Breast epithelium (tissue), 4 donors: ENCODE measurements at places on chromosomes 12 and 14. TPM values are rescaled to one million over a fixed set of nuclear protein-coding genes. Genes with fewer than 3 reads are reported as not detected.
A peak's percentile ranks its signal among the peaks of the same experiment; 100 is the strongest.

DAZAP2 gene
- total RNA-seq = 330 TPM

UBE2N gene
- 43.3 TPM for total RNA-seq

SOX5 gene
- total RNA-seq = 42.1 TPM

KLHL33 gene
- total RNA-seq = 0.33 TPM

STXBP6 gene
- 5.3 TPM for total RNA-seq

SLC17A8 gene
- total RNA-seq = not detected

ASIC1 gene
- total RNA-seq = 0.88 TPM

SLC25A21 gene
- total RNA-seq = 0.66 TPM

SRRM4 gene
- not detected for total RNA-seq

ENDOU gene
- total RNA-seq = 1.0 TPM

KRT77 gene
- total RNA-seq = 0.48 TPM

SYNE3 gene
- total RNA-seq = 22.0 TPM

GATC gene
- total RNA-seq = 35.8 TPM

COCH gene
- total RNA-seq = 3.5 TPM

RAB5B gene
- total RNA-seq = 75.7 TPM

SCARB1 gene
- total RNA-seq = 61.3 TPM

GRCh38 chr14:73712071-73712506 is 2.1 kb downstream of the PNMA1 start:
- no peaks in the 10 kb centered on the region for H3K36me3 ChIP-seq
- no peaks in the 10 kb centered on the region for H3K27me3 ChIP-seq
- H3K4me1 ChIP-seq = no peaks in the 10 kb centered on the region
- H3K4me3 ChIP-seq = peak overlapping the region; percentile 70
- peak overlapping the region; percentile 88 for H3K27ac ChIP-seq

GRCh38 chr14:82657186-82657675 is 1123.6 kb upstream of the SEL1L start:
- no peaks in the 10 kb centered on the region for H3K36me3 ChIP-seq
- no peak overlapping the region for H3K27ac ChIP-seq
- no peak overlapping the region for H3K4me3 ChIP-seq
- H3K27me3 ChIP-seq = no peaks in the 10 kb centered on the region

- H3K36me3 ChIP-seq = no peaks in the 10 kb centered on the region
- no peak overlapping the region for H3K27ac ChIP-seq
- no peaks in the 10 kb centered on the region for H3K27me3 ChIP-seq
Measured at GRCh38 chr12:24244231-24244630, 294.8 kb upstream of the SOX5 start.

GRCh38 chr12:69433653-69434052 is 36.5 kb upstream of the FRS2 start:
- no peaks in the 10 kb centered on the region for H3K27me3 ChIP-seq
- no peak for DNase-seq
- H3K36me3 ChIP-seq = no peaks in the 10 kb centered on the region
- no peak overlapping the region for H3K4me3 ChIP-seq

GRCh38 chr12:115918763-115919162 is 358.7 kb downstream of the MED13L start:
- no peaks in the 10 kb centered on the region for H3K27me3 ChIP-seq
- H3K4me1 ChIP-seq = no peaks in the 10 kb centered on the region
- no peaks in the 10 kb centered on the region for H3K36me3 ChIP-seq
- DNase-seq = no peak
- H3K4me3 ChIP-seq = no peak overlapping the region

DNA sequence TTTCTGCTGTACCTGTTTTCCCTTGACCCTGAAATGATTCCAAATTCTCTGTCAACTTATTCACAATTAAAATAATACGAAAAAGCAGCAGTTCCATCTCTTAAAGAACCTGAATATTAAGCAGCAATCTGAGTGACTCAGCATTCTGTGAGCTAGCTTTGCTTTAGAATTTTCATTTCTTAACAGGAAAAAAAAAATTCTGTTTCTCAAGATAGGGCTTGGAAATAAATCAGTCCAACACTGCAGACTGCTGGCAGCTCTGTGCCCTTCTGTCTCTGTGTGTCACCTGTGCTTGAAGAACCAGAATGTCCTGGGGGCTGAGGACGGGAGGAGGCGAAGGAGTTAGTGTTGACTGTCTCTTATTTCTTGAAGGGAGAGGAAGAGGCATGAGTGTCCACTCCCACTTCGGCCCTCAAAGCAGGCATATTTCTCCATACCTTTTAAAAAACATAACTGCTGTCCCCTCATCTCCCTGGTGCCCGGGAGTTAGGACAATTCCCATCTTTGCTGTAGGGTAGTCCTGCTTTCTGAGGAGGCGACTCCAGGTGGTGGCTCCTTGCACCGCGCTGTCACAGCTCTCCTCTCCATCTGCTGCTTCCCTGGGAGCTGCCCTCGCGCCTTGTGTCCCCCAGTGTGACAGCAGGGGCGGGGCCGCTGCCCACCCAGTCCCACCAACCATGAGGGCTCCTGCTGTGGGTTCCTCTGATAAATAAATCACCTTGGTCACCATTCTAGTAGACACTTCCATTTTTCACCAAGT is 203.1 kb downstream of the CALM1 start:
- H3K4me3 ChIP-seq = no peak overlapping the region
- H3K27me3 ChIP-seq = no peaks in the 10 kb centered on the region
- H3K4me1 ChIP-seq = no peaks in the 10 kb centered on the region

DNA sequence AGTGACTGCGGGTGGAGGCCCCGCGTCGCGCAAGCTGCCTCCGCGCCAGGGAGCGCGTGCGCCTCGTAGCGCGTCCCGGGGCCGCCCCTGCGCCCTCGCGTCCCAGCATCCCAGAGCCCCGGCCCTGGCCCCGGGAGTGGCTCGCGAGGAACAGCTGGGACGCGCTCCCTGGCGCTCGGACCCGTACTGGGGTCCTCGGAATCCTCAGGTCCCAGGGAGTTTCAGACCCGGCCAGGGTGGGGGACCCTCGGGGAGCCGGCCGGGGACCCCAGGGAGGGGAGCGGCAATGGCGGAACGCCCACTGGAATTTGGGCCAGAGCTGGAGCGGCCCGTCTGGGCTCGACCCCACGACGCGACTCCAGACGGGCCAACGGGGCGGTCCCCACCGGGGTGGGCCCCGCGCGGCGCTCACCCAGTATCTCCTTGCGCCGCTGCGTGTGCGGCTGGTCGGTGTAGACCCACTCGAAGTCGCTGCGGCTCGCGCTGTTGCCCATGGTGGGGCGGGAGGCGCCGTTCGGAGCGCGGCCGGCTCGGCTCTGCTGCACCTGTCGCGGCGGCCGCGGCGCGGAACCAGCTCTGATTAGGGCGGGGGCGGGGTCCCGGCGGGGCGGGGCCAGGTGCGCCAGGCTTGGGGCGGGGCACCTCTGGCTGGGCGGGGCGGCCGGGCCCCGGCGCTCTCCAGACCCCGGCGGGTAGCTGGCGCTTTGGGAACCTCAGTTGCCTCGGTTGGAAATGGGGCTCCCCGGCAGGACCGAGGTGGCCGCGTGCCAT is at the start of gene DEGS2:
Gene DEGS2, minus strand, starts transcription at position 552 of the 771 bp plus-strand sequence. Its CDS starts 58 bp downstream, at position 494.
- peaks cover 3% of the 10 kb centered on the region for H3K27me3 ChIP-seq
- H3K36me3 ChIP-seq = no peaks in the 10 kb centered on the region
- no peak for DNase-seq
- H3K4me3 ChIP-seq = peak within 1 kb of the TSS; percentile 62
- peaks cover 9% of the 10 kb centered on the region for H3K4me1 ChIP-seq

- H3K36me3 ChIP-seq = no peaks in the 10 kb centered on the region
- H3K4me3 ChIP-seq = no peak overlapping the region
- no peaks in the 10 kb centered on the region for H3K4me1 ChIP-seq
- no peak overlapping the region for H3K27ac ChIP-seq
- DNase-seq = no peak
Measured at GRCh38 chr14:66085665-66086064, 400.5 kb upstream of the CCDC196 start.

GRCh38 chr12:50240792-50241114 is 42.6 kb downstream of the LIMA1 start:
- H3K4me3 ChIP-seq = no peak overlapping the region
- no peak for DNase-seq
- H3K4me1 ChIP-seq = no peaks in the 10 kb centered on the region

DNA sequence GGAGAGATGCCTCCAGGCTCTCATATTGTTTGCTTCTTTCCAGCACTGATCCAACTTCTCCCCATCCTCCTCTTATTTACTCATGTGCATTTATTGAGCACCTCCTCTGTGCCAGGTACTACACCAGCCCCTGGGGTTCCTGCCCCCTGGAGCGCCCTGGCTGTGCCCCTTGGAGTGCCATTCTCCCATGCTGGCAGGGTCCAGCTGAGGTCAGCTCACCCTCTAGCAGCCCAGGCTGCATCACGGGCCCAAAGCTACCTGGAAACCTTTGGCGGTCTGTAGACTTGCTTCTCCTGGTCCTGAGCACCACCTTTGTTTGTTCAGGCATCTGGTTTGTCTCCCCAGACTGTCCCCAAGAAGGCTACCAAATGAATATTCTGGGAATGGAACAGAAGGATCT is 67.0 kb downstream of the ADCK1 start:
- no peak for DNase-seq
- H3K27me3 ChIP-seq = no peaks in the 10 kb centered on the region
- H3K4me1 ChIP-seq = no peaks in the 10 kb centered on the region

DNA sequence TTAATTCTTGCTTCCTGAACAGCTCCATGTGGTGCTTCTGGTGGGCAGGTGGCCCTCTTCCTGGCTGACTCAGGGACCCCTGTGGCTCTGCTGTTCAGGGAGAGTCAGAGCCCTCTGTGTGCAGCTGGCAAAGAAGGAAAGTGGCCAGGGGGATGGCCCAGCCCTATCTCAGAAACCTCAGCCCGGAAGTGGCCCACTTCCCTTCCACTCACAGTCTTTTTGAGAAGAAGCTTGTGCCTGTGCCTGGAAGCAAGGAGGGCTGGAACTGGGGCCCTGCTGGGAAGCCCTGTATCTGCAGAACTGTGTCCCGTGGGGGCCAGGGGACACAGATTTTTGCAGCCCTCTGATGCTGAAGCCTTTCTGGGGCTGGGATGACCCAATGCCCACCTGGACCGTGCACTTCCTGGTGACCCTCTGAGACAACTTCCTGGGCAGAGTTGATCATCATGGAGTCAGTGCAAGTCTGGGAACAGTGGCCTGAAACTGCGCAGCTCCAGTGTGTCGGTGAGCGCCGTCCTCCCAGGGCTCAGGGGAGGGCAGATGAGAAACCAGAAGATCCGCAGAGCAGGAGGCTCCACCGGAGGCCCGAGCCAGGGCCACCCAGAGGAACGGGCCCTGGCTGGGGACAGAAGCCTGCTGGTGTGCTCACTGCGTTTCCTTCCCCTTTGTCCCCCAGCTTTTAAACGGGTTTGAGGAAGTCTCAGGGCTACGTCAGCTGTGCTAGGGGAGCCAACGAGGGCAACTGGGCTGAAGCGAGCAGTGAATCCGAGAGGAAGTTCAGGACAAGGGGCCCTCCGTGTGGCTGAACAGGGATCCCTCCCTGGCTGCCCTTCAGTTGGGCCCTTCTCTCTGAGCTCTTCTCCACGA is 217.4 kb upstream of the RTL1 start:
- H3K36me3 ChIP-seq = no peaks in the 10 kb centered on the region
- no peaks in the 10 kb centered on the region for H3K4me1 ChIP-seq
- H3K27me3 ChIP-seq = no peaks in the 10 kb centered on the region

- no peak overlapping the region for H3K4me3 ChIP-seq
- H3K27ac ChIP-seq = peak overlapping the region; percentile 22
- H3K36me3 ChIP-seq = no peaks in the 10 kb centered on the region
- no peaks in the 10 kb centered on the region for H3K27me3 ChIP-seq
- no peak for DNase-seq
Measured at GRCh38 chr14:75123991-75124390, 2.9 kb downstream of the NEK9 start.

DNA sequence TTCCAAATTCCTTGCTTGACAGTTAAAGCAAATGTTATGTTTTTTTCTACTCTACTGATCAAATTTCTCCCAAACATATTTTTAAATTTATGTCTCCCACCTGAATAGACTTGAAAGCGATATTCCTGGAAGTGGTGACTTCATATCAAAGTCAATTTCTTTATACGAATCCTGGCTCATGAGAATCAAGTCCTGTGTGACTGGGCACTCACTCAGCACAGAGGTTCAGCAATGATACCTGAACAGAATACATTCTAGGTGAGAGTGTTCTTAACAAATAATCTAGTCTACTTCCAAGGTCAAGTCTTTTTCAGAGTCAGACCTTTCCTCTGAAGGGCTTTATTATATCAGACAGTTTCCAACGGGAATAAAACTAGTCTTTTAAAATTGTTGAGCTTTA is 1070.6 kb downstream of the TRHDE start:
- no peaks in the 10 kb centered on the region for H3K36me3 ChIP-seq
- no peak overlapping the region for H3K27ac ChIP-seq
- DNase-seq = no peak
- no peaks in the 10 kb centered on the region for H3K27me3 ChIP-seq

DNA sequence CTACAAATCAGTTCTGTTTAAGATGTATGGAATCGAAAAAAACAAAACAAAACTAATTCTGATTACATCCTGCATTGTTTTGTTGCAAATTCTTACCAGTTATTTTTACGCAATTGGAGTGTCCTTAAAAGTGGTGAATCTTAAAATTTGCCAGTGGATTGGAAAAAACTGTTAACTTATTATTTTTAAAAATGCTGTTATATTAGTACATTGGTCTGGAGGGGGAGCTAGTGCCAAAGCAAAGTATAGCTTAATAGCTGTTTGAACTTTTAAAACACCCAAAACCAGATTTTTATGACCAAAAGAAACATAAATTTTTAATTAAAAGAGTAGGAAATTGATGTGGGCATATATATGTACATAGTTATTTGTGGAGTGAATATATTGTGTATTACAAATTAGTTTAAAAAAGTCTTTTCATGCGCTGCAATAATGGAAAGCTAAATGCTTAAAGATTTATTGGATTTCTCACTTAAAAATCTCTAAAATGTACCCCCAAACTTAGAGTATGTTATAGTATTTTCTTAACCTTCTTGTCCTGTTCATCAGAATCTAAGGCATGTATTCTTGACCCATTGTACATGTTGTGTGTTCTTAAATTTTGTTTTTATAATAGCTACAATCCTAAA is 2.5 kb downstream of the FUT8 start:
- H3K27me3 ChIP-seq = no peaks in the 10 kb centered on the region
- H3K4me3 ChIP-seq = no peak overlapping the region
- H3K4me1 ChIP-seq = no peaks in the 10 kb centered on the region
- H3K36me3 ChIP-seq = no peaks in the 10 kb centered on the region
- DNase-seq = no peak
- no peak overlapping the region for H3K27ac ChIP-seq

GRCh38 chr12:51980051-51980808 is 26.5 kb upstream of the TAMALIN start:
- H3K36me3 ChIP-seq = peaks cover 4% of the 10 kb centered on the region
- no peak overlapping the region for H3K4me3 ChIP-seq
- H3K27ac ChIP-seq = no peak overlapping the region

GRCh38 chr12:52390739-52391617 is 5.5 kb upstream of the KRT84 start:
- peak overlapping the region; percentile 67 for H3K27ac ChIP-seq
- H3K4me3 ChIP-seq = no peak overlapping the region
- H3K36me3 ChIP-seq = no peaks in the 10 kb centered on the region
- peak; percentile 35 for DNase-seq
- H3K27me3 ChIP-seq = no peaks in the 10 kb centered on the region
